ENCODE measurements at places on chromosomes 1 and 21. TPM values are rescaled to one million over a fixed set of nuclear protein-coding genes. Genes with fewer than 3 reads are reported as not detected.
A peak's percentile ranks its signal among the peaks of the same experiment; 100 is the strongest.

- no peak for DNase-seq
These were observed 26.2 kb upstream of the PLCH2 start for GRCh38 chr1:2449636-2450454.

DNA sequence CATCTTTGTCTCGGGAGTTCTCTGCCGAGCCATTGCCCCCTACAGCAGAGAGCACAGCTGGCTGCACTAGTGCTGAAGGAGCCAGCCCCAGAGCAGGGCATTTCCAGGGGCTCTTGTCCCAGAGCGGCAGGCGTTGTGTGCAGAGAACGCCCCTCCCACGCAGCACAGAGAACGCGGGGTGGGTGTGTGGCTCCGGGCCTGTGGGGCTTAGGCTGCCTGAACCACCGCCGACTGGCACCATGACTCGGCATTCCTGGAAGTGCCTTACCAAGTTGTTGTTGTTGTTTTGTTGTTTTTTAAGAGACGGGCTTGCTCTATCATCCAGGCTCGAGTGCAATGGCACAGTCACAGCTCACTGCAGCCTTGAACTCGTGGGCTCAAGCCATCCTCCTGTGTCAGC is 15.8 kb upstream of the DIP2A start:
- DNase-seq = no peak

LAMB3 gene
- 3.0 TPM for total RNA-seq

- no peak for DNase-seq
These were observed 131.5 kb downstream of the RNF220 start for GRCh38 chr1:44536357-44537209.

DNA sequence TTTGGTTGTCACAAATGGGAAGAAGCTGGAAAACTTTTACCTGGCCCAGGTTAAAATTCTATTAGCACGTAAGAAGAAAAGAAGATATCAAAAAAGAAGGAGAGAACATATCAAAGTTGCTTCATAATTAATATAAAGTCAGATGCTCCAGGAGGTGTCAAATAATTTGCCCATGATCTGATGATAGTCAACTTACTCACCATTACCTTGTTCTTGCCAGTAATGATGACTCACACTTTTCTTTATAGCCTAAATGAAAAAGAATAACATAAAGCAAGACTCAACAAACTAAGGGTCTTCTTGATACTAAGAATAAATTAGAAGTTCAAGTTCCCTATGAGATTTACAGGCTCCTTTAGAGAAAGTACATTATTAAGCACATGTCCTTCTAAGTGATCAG is 580.4 kb downstream of the TTLL7 start:
- no peak for DNase-seq

GRCh38 chr1:98059620-98060019 is 138.8 kb upstream of the DPYD start:
- no peak for DNase-seq

FCRL2 gene
- not detected for total RNA-seq

- DNase-seq = no peak
These were observed 9.3 kb upstream of the SERBP1 start for GRCh38 chr1:67439277-67440029.

DNA sequence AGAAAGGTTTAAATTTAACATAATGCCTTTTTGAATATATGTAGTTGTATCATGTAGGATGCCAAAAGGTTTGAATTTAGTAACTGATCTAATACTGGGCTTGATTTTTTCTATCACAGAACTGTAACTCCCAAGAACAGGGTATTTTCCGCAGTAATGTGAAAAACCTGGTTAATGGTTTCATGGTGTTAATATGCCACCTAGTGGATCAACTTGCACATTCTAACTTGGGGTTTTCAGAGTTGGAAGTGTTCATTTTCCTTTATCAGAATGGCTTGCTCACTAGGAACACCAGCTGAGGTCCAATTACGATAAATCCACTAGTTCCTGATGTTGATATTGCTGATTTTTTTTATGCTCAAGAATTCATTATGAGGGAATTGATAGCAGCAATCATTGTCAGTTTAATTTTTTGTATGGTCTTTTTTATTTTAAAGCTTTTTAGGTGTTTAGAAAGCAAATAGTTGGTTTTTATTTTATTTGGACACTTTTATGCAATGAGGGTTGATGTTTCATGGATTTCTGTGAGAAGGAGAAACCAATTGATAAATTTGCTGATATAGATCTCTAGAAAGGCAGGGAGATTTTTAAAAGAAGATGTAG is 157.2 kb downstream of the PLA2G4A start:
- peak; percentile 81 for DNase-seq

DNA sequence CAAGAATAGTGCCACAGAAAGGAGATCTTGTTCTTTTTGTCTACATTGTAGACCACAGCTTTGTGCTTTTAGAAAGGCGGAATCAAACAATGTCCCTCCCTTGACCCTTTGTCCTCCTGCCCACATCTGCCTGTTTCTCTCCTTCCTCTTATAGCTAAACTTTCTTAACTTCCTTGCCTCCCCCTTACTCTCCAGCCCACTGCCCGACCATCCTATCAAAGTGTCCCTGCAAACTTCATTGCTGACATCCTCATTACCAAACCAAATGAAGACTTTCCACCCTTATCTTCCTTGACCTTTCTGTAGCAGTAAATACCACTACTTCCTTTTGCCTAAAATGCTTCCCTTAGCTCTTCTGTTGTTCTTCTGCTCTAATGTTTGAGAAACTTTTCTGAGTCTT is 5.0 kb downstream of the SELP start:
- DNase-seq = no peak

Data from dermis microvascular lymphatic vessel endothelial cell (primary cell).